ENCODE measurements at places on chromosomes 3 and 15. TPM values are rescaled to one million over a fixed set of nuclear protein-coding genes. Genes with fewer than 3 reads are reported as not detected.

DNA sequence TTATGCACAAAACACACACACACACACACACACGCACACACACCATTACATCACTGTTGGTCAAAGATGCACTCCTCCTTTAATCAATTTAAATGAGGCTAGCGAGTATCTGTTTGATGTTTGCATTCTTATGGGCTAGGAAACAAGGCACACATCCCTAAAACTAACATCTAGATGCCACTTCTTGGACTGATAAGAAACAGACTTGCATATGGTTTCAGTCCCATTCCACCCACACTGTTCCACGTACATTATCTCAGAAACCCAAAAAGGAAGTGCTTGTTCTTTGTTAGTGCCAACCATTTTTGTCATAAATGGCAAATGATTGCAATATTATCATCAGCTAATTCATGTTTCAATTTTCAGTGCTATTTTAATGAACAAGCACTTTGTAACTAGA lies 69.5 kb downstream of the CCR1 start:
- DNase-seq = no peak

- no peak for DNase-seq
Observed at GRCh38 chr3:147737376-147737775, 328.2 kb downstream of the ZIC1 start.

DNA sequence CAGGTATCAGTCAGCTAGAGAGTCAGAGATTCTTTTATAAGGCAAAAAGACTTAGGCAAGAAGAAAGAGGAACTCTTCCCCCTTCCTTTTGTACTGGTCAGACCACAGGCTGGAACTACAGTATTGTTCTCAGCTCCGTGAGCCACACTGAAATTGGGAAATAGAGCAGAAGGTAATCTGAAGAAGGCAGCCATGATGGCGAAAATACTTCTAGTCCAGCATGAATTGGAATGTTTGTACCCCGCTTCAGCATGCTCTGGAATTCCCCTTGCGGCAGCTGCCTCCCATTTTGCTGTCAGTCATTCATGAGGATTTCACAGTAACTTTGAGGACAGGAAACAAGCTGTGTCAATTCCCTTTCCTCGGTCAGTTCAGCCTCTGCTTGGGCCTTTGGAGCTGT lies 96.2 kb downstream of the CORO2B start:
- no peak for DNase-seq

The MASP1 gene
- total RNA-seq = 93.7 TPM
